ENCODE measurements at places on chromosomes 11 and 22. TPM values are rescaled to one million over a fixed set of nuclear protein-coding genes. Genes with fewer than 3 reads are reported as not detected.

Gene PRAME
- total RNA-seq, result 0.12 TPM

Gene C11orf91
- not detected for total RNA-seq

Gene OR52I1
- total RNA-seq, result not detected

Gene NXPE2
- 0.70 TPM for total RNA-seq

Gene CFAP68
- total RNA-seq, result 24.3 TPM
